NCI-H226 (cell line): ENCODE measurements at places on chromosomes 3 and 15.

- no peak for DNase-seq
Observed at GRCh38 chr3:183038757-183039156, 58.4 kb upstream of the DCUN1D1 start.

DNA sequence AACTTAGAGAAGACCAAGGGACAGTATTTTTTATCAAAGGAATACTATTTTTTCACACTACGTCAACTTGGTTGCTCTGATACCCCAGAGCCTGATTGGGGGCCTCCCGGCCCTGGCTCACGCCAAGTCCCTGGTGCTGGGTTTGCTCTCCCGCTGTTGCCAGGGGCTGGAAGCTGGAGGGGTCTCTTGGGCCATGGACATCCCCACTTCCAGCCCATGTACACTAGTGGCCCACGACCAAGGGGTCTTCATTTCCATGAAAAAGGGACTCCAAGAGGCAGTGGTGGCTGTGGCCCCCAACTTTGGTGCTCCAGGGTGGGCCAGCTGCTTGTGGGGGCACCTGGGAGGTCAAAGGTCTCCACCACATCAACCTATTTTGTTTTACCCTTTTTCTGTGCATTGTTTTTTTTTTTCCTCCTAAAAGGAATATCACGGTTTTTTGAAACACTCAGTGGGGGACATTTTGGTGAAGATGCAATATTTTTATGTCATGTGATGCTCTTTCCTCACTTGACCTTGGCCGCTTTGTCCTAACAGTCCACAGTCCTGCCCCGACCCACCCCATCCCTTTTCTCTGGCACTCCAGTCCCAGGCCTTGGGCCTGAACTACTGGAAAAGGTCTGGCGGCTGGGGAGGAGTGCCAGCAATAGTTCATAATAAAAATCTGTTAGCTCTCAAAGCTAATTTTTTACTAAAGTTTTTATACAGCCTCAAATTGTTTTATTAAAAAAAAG lies 20.3 kb upstream of the BSN start:
- DNase-seq, result no peak

DNA sequence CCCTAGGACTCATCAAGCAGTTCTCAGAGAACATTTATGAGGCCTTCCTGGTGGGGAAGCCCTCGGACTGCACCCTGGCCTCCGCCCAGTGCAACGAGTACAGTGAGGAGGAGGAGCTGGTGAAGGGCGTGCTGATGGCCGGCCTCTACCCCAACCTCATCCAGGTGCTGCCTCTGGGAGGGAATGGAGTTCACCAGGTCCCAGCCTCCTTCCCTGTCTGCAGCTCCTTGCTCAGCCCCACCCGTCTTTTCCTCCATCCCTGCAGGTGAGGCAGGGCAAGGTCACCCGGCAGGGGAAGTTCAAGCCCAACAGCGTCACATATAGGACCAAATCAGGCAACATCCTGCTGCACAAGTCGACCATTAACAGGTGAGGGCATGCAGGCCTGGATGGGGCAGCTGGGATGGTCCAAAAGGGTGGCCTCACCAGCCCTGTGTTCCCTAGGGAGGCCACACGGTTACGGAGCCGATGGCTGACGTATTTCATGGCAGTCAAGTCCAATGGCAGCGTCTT lies 46.3 kb downstream of the DHX30 start:
- DNase-seq, result no peak

DNA sequence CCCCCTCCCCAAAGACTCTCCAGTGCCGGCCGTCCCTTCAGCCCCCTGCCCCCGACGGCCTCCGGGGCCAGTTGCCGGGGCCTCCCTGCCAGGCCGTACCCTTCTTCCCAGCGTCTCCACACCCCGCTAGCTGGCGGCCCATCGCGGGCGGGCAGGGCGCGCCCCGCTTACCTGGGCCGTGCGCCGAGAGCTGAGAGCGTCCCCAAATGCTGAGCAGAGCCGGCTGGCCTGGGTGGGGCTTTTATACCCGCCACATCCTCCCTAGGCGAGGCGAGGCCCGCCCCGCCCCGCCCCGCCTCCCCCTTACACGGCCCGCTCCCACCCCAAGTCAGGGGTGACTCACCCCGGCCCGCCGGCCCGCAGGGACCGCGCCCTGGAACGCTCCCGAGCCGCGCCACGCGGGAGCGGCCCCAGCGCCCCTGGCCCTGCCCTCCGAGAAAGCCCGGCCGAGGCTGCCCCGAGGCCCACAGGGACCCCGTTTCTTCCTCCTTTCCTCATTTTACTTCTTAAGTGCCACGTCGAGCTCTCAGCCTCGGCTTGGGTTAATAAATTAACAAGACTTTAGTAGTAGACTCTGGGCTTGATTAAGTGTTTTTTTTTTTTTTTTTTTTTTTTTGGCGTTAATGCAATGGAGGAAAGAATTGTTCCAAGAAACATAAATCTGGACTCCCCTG lies at the start of gene ANXA2:
TSS of gene ANXA2 (minus strand) at position 215 of the 674 bp plus-strand sequence. CDS start 11,911 bp downstream, outside the sequence.
- DNase-seq, result peak; percentile 95

- no peak for DNase-seq
Observed at GRCh38 chr3:128674161-128674784, 23.7 kb upstream of the RPN1 start.

DNA sequence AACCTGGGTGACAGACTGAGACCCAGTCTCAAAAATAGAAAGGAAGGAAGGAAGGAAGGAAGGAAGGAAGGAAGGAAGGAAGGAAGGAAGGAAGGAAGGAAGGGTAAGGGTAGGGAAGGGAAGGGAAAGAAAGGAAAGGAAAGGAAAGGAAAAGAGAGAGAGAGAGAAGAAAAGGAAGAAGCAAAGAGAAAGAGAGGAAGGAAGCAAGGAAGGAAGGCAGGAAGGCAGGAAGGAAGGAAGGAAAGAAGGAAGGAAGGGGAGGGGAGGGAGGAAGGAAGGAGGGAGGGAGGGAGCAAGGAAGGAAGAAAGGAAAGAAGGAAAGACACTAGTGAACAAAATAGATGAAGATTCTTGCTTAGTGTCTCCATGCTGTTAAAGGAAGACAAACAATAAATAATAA lies 129.1 kb downstream of the SHQ1 start:
- no peak for DNase-seq

GRCh38 chr3:72102112-72102616 lies 317.2 kb upstream of the PROK2 start:
- no peak for DNase-seq

GRCh38 chr3:64900156-64900555 lies 212.4 kb upstream of the ADAMTS9 start:
- DNase-seq, result no peak

DNA sequence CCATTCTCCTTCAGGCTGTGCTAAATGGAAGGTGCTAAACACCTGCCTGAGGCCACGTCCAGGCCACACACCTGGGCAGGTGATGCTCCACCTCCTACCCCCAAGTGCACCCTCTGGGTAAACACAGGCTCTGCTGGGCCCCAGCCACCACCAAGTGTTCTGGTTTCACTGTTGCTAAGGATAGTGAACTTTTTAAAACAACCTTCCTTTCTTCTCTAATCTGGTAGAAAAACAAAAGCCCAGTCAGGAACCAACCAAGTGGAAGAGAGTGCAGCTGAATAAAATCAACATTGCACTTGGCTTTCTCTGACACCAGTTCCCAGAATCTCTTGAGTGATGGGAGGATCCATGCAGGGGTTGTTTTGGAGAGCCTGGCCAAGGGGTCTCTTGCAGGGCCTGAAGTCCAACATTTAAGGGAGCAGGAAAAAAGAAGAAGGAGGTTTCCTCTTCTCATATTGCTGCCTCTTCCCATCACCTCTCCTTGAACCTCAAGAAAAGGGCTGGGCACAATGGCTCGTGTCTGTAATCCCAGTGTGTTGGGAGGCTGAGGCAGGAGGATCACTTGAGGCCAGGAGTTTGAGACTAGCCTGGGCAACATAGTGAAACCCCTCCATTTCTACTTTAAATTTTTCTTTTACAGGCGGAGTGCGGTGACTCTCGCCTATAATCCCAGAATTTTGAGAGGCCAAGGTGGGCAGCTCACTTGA lies 26.2 kb upstream of the ATP13A3 start:
- DNase-seq, result no peak

DNA sequence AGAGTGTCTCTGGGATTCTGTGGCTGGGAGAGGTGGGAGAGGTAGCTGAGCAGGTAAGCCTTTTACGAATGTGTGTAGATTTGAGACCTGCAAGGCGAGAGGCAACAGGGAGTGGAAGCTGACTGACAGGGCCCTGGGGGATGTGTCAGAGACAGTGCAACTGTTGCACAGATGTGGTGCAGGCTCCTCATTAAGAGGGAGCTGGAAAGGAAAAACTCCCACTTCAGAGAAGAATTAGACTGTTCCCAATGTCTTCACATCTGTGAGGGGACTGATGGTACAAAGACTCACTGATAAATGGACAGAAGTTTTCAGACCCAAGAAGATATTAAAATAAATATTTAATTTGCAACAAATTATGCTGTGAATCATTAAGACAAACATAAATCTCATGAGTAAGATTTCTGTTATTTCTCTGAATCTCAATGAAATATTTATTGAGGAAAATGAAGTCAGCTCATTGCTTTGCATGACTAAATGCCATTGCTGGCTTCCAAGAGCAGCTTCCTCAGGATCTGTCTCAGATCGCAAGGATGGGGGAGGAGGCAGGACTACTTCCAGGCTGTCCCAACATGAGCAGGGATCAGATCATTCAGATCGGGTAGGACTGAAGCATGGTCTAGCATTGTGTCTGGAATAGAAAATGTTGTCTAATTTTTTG lies 127.3 kb upstream of the ROPN1 start:
- DNase-seq, result no peak

- DNase-seq, result peak; percentile 71
Observed at GRCh38 chr3:122786066-122786465, 7.6 kb downstream of the HSPBAP1 start.

DNA sequence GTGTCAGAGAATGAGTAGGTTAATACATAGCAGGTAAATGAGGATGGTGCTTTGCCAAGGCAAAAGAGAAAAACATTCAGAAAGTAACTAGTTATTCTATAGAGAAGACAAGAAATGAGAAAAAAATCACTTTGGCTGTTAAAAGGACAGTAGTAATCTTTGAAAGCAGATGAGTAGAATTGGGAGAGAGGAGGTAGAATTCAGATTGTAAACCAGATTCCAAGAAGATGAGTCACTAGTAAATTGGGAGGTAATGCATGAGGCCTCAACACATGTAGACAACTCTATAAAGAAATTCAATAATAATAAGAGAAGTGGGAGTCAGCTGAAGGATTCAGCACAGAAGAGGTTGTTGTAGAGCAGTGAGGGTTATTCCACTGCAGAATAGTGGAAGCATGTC lies 81.4 kb downstream of the MBNL1 start:
- DNase-seq, result peak; percentile 71

DNA sequence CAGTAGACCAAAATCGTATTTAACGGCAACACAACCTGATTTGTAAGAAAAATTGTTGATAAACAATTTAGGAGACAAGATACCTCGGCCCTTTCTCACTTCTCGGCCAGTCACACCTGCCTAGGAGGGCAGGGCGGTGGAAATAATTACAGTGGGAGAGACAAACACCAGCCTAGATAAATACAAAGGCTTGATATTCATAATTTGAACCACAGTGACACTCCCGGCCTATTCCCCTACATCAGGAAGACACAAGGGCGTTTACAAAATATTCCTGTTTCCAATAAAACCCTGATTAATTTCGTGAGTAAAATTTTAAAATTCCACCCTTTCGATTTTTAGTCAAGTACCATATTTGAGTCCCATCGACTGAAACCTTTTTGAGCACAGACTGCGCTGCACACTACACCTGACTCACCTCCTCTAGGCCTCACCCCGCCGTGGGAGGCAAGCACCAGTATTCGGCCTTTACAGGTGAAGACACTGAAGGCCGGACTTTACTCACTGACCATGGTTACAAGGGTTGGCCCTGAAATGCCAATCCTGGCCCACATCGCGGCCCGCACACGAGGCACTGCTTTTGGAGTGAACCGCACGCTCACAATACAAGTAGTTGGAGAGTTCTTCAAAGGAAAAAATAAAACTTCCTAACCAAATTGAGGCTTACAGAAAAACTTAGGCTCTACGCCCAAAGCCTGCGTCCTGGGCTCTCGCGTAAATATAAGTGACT lies 794 bp downstream of the ARPP19 start:
- peak; percentile 22 for DNase-seq

GRCh38 chr3:98750276-98750919 lies 12.7 kb upstream of the ST3GAL6 start:
- peak; percentile 15 for DNase-seq

DNA sequence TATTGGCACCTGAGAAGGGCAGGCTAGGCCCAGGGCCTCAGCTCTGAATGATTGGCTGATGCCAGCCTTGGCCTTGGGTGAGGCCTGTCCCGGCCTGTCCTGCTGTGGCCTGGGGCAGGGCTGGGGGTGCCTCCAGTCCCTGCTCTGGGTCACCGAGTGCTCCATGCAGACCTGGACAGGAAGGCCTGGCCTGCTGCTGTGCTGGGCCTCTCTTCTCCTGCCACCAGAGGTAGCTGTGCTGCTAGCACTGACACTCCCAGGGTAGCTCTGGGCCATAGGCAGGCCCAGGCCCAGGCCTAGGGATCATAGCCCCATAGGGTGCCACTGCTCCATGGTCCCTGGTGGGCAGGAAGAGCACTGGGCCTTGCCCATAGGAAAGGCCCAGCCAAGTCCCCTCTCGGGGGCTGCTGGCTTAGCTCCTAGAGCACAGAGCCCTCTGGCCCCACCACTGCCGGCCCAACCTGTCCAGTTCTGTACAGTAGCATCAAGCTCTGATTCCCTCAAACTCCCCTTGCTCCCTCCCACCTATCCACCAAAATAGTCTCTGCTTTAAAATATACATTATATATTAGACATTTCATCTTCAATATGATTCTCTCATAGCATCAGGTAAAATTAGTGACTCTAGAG lies 18.2 kb downstream of the ABTB1 start:
- DNase-seq, result peak; percentile 43

DNA sequence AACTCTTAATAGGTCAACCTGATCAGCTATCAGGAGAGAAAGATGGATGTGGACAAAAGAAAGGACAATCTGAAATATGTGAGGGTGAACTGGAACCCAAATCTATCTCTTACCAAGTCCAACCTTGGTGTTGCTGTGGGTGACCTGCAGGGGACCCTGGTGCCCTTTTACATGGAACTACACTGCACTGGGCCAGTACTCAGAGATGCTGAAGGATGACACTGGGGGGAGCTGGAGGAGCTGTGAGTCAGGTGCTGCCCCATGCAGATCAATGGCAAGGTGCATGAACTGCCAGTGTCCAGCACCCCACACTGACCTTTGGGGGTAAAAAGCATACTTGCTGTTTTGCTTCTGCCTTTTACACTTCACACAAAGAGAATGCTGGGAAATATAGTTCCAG lies 55.6 kb upstream of the TBC1D5 start:
- DNase-seq, result no peak

GRCh38 chr15:31481142-31481541 lies 154.5 kb downstream of the KLF13 start:
- no peak for DNase-seq

- no peak for DNase-seq
Observed at GRCh38 chr3:100206687-100207086, 54.1 kb upstream of the TBC1D23 start.

- DNase-seq, result no peak
Observed at GRCh38 chr15:101497017-101497416, 7.5 kb upstream of the PCSK6 start.
